HuH-7.5 (cell line): ENCODE measurements at places on chromosomes 1 and 21.

DNA sequence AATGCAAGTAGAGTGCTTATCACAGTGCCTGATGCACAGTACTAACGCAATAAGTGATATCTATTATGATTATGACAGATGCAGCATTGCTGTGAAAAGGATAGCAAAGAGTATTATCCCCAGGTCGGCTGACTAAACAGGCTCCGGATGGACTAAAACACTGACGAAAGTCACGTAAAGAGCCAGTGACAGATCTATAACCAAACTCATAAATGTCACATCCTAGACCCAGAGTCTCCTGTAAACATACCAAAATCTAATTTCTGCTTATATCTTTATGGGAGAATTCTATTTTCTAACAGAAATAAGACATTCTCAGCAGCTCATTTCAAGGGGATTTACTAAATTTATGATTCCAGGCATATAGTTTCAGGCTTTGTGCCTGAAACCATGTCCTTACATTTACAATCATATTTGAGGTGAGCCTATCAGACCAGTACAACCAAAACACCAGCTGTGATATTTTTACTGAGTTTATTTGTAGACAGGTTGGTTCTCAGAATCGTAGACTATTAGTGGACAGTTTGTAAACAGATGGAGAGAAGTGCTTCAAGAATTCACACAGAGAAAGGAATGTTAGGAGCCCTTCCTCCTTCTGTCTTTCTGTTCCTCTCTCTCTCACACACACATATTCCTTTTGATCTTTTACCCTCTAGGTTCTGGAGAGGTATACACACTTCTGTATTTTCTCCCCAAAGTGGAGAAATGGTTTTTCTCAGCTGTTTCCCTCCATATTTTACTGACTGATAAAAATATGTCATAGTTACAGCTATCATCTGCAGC, 52.4 kb upstream of the WDR26 start:
- DNase-seq = no peak

- no peak for DNase-seq
Measured at GRCh38 chr1:92587445-92587844, 100.7 kb upstream of the GFI1 start.

DNA sequence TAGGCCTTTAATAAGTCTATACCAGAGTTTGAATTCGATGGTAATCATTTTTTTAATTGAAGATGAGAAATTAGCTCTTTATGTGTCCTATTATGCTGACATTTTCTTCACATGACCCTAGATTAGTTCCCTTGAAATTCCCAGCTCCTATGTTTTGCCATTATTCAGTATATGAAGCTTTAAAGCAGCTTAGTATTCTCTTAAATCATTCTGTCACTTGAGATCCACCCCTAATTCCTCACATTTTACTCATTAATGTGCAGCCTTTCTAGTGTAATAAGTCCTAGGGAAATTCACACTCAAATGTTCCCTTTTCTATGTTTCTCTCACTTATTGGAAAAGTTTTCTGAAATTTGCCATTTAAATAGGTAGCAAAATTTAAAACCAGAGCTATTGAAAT, 704.5 kb upstream of the B3GALT2 start:
- no peak for DNase-seq

DNA sequence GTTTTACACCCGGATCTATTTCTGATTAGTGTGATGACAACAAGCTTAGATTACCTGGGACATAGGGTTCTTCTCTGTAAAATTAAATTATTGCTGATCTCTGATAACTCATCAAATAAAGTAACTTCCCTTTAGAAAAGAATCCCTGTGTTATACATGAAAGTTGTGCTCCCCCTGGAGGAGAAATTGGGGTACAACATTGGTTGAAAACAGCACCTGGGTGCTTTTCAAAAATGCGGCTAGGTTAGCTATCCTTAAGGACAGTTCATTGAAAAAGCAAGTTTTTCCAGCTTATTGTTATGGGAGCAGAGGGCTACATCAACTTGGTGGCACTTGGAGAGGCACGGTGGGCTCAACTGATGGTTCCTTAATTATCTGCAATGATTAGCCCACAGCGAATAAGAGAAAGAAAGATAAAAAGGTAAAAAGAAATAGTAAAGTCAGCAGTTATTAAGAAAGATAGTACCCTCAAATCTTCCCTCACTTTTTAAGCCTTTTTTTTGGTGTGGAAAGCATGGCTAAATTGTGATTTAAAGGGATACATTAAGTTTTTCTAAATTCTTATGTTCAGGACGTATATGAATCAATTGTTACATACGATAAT, 97.8 kb downstream of the FMN2 start:
- DNase-seq = peak; percentile 19

DNA sequence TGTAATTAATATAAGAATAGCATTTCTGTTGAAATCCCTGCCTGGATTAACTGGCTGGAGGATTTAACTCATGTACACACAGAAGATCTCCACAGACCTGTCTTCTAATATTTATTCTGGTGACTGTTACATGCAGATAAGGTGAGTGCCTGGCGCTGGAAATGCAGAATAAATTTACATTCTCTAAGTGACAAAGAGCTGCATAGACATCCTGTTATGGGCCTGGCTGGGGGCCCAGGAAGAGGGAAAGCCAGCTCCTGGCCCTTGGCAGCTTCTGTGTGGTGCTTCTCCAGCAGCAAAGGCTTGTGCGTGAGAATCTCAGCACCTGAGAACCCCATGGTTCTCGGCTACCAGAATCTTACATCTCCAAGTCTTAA, 446.6 kb downstream of the PTPRU start:
- DNase-seq = no peak

DNA sequence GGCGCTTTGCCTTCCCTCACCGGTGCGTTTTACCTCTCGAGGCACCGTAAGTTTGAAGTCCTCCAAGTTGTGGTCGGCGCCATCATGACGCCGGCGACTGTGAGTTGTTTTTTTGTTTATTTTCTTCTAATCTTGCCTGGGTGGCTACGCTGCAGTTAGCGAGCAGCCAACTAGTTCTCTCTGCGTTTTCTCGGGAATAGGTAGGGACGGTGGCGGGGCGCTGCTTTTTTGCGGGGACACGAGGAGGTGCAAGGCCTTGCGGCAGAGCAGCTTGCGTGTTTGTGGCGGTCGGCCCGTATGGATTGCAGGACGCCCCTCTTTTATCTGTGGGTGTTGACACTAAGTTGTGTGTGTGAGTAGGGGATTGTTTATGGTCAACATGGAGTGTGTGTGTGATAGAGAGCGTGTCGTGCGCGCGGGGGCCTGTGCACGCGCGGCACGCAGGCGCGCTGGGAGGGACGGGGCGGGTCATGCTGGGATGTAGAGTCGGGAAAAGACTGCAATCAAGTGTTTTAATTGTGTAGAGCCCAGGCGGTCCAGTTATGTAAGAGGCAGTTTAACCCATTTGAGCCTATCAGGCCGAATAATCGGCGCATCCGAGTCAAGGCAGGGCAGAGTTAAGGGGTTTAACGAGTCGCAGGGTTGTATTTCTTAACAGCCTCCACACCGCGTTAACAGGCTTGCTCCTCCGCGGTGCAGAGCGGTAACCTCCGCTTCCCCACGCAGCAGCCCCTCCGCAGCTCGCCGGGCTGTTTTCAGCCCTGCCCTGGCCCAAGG, 1.2 kb upstream of the NEGR1 start:
- no peak for DNase-seq

GRCh38 chr1:110684491-110684890, 9.8 kb upstream of the KCNA3 start:
- DNase-seq = no peak

DNA sequence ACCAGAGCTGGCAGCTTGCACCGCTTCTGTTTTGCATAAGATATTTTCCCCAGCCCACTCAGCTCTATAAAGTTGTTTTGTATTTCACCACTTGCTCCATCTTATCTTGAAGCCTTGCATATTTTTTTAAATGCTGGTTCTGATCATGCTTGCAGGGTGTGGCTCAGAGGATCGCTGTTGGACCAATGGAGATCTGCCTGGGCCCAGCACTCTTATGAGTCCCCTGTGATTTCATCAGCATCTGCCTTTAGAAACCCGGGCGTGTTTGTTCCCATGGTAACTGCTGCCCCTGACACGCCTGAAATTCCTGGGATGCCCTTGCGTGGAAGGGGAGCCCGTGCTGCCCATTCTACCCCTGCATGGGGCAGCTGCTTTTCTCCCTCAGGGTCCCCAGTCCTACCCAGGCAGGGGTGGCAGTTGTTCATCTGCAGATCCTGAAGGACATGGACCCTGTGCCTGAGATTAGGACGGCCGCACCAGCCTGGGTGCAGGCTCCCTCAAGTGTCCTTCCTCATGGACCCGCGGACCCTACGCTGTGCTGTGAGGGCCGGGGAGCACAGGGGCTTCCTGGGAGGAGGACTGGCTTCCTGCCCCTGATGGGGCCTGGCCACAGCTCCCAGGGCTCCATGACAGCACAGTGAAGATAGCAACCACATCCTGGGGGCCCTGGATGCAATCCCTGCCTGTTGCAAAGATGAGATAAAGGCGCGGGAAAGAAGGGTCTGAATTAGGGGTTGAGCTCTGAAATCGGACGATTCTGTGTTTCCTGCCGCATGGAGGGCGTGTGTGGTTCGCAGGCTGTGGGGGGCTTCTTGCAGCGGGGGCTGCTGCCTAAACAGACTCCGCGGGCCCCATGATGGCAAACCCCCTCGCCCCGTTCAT, 226.5 kb downstream of the SDCCAG8 start:
- DNase-seq = no peak

DNA sequence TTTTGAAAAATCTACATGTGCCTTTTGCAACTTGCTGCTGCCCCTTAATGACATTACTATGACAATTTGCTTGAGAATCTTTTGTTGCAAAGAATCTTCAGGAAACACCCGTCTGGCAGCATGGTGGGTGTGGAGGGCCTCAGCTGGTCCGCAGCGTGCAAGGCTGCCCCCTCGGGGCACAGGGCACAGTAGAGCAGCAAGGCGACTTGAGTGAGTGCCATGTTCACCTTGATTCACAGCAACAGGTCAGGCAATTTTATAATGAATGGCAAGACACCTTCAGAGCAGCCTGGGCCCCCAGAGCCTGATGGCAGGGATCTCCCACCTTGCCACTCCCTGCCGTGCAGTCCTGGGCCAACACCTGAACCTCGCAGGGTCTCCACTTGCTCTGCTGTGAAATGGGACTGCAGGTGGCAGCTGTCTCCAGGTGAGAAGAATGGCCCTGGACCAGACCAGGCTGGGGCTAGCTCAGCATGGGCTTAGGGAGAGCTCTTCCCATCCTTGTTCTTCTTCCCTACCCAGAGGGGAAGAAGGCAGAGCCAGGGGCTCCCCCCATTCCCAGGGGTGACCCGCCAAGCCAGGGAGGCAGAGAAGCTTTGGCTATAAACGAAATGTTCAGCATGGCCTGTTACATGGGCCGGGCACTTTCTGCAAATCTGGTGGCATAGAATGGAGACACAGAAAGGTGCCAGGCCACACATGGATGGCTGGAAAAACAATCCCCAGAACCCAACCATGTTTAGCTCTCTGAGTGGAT, 34.5 kb upstream of the ACTRT2 start:
- no peak for DNase-seq

DNA sequence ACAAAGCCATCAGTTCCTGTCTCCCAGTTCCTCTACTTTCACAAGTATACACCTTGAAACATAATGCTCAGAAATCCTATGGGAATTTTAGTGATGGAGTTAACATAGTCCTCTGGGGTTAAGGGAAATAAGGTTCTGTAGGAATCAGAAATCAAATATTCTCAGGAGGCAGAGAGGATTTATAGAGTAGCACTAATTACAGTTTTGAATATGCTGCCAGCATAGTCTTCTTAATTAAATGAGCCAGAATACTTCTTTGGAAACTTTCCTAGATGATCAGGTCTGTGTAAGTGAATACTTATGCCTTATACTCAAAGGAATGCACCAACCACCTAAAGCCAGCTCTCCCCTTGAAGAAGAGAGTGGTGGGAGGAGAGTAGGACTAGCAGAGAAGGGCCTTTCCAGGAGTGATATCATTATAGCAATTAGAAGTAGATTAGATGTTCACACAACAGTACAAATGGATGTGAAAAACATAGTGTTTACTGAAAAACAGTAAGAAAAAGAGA, 31.4 kb upstream of the DIRAS3 start:
- DNase-seq = no peak

DNA sequence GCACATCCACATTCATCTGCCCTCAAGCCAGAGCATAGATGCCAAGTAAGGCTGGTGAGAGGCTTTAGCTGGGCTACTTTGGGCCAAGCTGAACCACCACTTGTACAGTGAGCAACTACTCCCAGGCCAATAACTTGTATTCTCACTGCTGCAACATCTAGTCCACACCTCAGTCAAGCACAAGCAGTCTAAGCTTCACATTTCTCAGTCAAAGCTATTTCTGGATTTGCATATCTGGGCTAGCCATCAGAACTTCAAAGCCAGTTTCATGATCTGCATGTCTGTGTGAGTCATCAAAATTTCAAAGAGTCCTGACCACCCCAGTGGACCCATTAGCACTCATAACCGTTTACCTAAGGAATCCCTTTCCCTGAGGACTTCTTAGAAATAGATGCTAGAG, 77.7 kb upstream of the DIRAS3 start:
- no peak for DNase-seq

GRCh38 chr1:182428043-182428442, 21.9 kb upstream of the RGSL1 start:
- DNase-seq = no peak

GRCh38 chr1:165449131-165449530, 4.2 kb upstream of the RXRG start:
- no peak for DNase-seq

- DNase-seq = no peak
Measured at GRCh38 chr1:27981145-27981544, 21.4 kb downstream of the XKR8 start.

- peak; percentile 40 for DNase-seq
Measured at GRCh38 chr1:207049974-207050391, 1.0 kb downstream of the YOD1 start.

DNA sequence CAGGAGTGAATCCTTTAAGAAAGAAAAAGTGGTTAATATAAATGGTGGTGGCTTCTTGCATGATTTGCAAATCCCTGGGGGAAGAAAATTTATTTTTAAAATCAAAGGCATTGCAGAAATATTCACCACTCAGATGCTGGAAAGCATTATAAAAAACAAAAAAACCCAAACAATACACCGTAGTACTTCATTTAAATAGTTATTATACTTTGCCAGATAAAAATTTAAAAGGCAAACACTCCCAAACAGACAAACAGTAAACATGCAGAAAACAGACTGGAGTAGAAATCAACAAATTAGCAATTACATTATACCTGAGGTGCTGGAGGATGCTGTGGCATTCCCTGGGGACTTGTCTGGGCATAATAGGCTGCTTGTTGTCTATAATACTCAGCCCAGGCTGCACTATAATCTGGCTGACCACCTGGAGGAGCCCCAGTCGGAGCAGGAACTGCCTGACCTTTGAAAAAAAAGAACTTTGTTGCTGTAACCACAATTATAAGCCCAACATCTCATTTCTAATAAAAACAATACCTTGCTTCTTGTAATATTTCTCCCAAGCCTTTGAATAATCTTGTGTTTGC, 29.9 kb downstream of the FUBP1 start:
- no peak for DNase-seq

DNA sequence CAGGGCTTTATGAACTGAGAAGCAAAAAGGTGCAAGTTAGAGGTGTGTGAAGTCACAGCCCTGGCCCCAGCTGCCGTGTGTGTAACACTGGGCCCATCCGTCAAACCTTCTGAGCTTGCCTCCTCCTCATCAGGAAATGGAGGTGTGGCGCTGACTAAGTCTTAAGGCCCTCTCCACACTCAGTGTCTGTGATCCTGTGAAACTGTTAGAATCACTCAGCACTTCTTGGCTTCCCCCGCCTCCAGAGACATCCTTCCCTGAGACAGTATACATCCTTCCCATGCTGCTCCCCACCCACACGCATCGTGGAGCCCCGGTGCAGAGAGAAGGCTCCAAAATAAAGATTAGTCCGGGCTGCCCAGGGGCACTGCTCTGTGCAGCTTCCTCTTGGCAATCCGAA, 33.3 kb downstream of the LRP8 start:
- no peak for DNase-seq
